ENCODE measurements at places on chromosomes 12 and 14.

GRCh38 chr14:53456931-53457330 lies 303.8 kb upstream of the DDHD1 start:
- DNase-seq: no peak

DNA sequence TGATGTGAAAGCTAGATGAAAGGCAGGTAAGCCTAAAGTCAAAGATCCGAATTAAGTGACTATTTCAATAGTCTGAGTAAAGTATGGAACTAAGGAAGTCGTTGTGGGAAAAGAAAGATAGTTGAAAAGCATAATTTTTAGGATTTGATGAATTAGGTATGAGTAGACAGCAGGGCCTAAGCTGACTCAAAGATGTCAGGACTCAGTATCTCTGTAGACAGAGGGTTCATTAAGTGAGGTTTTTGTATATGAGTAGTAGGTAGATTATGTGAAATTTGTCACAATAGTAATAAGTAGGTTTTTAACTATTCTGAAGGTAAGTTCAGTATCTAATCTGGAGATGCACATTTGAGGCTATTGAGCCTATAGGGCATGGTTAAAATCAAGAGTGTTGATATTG lies 196.4 kb downstream of the RASSF9 start:
- DNase-seq: no peak

GRCh38 chr12:95051241-95051640 lies 22.2 kb downstream of the NR2C1 start:
- no peak for DNase-seq

- DNase-seq: no peak
Measured at GRCh38 chr14:51680031-51680430, 28.3 kb downstream of the FRMD6 start.

GRCh38 chr14:72416892-72417291 lies 477.0 kb downstream of the DPF3 start:
- DNase-seq: no peak

DNA sequence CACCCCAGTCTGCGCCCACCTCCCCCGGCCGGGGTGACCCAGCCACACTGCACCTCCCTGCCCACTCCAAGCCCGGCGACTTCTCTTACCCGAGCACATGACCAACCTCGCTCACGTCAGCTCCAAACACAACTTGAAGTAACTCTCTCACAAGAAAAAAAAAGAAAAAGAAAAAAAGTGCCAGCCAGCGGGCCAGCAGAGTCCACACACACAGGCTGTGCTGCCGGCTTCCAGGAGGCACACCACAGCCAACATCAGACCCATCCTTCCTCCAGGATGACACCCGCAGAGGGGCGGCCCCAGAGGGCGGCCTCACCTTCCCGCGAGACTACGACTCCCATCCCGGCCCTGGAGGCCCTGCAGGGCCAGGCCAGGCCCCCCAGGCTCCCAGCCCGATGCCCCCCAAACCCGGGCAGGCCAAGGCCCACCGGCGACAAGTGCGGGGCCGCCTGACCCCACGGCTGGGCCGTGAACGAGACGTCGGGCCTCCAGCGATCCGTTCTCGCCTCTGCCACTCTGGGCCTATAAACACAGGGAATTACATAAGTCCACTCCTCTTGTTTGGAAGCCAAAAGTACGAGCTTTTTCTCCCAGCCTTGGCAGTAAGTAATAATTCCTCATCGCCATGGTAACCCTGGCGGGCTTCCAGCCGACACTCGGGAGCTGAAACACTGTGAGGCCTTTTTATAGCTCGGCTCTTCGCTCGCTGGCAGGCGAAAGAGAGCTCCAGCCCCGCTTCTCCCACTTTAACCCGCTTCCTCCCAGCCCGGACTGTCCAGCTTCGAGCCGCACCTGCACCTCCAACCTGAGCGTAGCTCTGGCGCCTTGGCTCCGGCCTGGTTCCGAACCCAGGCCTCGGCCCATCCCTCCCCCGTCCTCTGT lies 49.1 kb downstream of the NCOR2 start:
- DNase-seq: peak; percentile 99

- DNase-seq: no peak
Measured at GRCh38 chr12:68903511-68903910, 29.5 kb downstream of the CPM start.

GRCh38 chr14:32808644-32809043 lies 130.0 kb upstream of the NPAS3 start:
- peak; percentile 83 for DNase-seq

DNA sequence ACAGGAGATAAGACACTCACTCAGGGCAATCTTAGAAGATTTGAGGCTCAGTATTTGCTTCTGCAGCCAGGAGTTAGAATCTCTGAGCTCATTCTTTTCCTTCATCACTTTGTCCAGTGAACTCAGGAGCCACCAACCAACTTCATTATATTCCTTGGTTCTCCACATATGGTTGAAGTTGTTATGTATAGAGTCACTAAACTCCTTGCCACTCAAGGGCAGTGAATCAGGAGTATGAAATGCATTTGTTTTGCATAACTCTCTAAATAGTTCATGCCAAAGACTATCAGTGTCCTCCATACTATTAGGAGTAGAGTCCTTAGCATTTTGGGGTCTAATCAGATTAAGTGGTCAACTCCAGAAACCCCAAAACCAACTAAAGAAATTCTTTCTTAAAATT lies 150.6 kb downstream of the CCDC59 start:
- DNase-seq: no peak

GRCh38 chr14:35897616-35898111 lies 71.5 kb downstream of the BRMS1L start:
- DNase-seq: peak; percentile 81

GRCh38 chr14:91399868-91400640 lies 17.6 kb downstream of the CCDC88C start:
- no peak for DNase-seq

GRCh38 chr14:52550661-52551060 lies 1.6 kb downstream of the TXNDC16 start:
- DNase-seq: no peak

DNA sequence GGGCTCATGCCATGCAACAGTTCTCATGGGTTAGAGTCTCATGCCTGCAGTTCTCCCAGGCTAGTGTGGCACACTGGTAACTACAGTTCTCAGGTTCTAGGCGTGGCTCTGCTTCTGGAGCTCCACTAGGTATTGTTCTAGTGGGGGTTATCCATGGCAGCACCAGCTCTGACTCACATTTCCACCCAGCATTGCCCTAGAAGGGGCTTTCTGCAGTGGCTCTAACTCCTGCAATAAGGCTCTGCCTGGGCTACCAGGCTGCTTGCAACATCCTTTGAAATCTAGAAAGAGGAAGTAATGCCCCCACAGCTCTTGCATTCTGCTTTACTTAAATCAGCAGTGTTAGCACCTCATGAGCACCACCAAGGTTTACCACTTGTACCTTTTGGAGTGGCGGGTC lies 220.3 kb upstream of the ARID2 start:
- DNase-seq: no peak

DNA sequence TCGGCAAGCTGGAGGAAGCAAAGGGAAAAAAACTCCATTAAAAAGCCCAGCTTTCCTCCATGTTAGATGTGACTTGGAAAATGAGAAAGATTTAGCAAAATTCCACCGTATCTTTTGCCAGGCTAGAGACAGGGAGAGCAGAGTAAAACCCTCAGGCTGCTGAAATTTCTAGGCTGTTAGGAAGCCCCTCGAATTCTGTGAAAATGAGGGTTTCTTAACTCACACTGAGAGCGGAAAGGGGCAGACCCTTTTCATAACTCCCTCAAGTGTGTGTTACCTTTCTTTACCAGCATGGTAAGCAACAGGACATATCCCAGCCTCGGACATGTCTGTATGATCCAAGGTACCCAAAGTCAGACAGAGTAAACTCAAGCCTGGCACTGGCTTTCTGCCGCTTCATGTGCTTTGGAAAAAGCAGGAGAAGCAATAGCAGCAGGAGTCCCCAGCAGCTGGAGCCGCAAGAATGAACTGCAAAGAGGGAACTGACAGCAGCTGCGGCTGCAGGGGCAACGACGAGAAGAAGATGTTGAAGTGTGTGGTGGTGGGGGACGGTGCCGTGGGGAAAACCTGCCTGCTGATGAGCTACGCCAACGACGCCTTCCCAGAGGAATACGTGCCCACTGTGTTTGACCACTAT lies at the start of gene RHOJ:
Gene RHOJ (plus strand): TSS at position 37 of the 637 bp plus-strand sequence. CDS start 427 bp downstream, at position 464.
- DNase-seq: peak; percentile 21

- DNase-seq: no peak
Measured at GRCh38 chr14:104113631-104114420, 24.6 kb upstream of the KIF26A start.

- DNase-seq: no peak
Measured at GRCh38 chr14:106308839-106309389, 782.5 kb downstream of the TMEM121 start.

GRCh38 chr14:36507847-36508417 lies 12.1 kb downstream of the NKX2-1 start:
- DNase-seq: no peak

- no peak for DNase-seq
Measured at GRCh38 chr12:75208856-75209811, 505 bp downstream of the KCNC2 start.

GRCh38 chr14:32998433-32998832 lies 59.8 kb downstream of the NPAS3 start:
- peak; percentile 28 for DNase-seq

GRCh38 chr12:130338794-130339601 lies 1.3 kb downstream of the PIWIL1 start:
- DNase-seq: no peak

DNA sequence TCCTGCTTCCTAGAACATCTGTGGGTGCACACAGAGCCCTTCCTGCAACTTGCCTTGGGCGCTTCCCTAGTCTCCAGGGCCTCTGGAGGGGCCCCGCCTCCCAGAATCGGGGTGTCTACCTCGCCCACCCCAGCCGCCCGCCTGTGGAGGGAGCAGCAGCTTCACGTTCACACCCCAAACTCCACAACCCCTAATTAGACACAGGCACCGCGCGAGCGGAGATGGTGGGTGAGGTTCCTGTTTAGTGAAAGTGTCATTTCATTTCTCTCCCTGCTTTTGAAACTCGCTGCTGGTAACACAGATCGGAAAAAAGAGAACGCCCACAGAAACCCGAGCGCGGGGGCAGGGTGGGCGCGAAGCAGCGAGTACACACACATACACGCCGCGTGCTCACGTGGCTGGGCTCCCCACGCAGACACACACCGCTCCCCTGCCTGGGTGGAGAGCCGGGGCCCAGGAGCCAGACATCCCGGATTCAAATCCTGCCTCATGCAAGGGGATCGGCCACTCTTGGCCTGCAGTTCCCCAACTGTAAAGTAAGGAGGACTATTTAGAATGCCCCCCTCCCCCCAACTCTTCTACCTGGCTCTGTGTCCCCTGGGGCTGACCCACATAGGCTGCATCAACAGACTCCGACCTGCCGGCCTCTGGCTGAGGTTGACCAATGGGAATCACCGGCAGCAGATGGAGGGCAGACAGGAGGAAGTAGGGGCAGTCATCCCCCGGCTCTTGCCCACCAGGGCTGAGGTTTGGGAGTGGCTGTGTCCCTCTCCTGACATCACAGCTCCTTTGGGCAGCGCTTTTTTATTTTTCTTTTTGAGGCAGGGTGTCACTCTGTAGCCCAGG lies 79.2 kb upstream of the NCOR2 start:
- no peak for DNase-seq

DNA sequence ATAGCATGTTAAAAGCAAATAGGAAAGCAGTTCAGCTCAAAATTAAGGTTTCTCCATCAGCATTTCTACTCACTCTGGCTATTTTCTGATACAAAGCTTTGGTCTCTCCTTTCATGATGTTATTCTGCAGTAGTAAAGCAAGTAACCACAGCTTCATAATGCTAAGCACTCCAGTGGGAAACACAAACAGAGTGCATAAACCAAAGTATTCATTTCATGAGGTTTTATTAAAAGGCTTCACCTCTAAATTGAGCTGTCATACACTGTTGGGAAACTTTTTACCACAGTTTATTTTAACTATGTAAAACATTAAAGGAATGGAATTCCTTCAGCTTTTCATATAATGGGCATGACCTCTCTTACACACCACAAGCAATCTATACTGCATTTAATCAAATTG lies 157.9 kb upstream of the LMO3 start:
- no peak for DNase-seq

DNA sequence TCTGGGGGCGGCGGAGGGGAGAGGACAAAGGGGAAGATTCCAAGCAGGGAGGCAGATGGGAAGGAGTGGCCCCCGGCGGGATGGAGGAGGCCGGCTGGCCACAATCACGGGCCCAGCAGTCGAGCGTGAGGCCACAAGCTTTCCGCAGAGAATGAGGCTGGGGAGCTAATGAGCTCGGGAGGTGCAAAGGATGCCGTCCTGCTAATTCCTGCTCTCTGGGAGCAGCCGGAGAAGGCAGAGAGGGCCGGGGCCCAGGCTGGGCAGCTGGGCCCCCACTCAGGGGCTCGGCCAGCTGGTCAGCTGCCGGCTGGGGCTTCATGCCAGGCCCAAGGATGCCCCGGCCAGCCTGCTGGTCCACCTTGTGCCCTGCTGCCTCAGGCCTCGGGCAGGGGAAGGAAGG lies 98.1 kb upstream of the LHX5 start:
- DNase-seq: no peak

DNA sequence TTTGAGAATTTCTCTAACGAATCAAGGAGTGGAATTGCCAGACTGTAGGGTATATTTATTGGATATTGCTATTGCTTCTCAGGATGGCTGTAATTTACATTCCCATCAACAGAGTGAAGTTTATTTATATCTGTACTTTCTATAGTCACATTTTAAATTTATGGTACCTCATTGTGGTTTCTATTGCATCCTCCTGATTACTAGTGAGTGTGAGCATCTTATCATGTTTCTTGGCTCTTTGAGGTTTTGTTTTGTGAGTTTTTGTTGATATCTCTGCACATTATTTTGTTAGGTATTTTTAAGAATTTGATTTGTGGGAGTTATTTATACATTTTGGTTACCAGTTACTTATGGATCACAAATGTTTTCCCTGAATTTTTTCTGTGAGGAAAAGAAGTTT lies 13.9 kb downstream of the DNM1L start:
- no peak for DNase-seq

DNA sequence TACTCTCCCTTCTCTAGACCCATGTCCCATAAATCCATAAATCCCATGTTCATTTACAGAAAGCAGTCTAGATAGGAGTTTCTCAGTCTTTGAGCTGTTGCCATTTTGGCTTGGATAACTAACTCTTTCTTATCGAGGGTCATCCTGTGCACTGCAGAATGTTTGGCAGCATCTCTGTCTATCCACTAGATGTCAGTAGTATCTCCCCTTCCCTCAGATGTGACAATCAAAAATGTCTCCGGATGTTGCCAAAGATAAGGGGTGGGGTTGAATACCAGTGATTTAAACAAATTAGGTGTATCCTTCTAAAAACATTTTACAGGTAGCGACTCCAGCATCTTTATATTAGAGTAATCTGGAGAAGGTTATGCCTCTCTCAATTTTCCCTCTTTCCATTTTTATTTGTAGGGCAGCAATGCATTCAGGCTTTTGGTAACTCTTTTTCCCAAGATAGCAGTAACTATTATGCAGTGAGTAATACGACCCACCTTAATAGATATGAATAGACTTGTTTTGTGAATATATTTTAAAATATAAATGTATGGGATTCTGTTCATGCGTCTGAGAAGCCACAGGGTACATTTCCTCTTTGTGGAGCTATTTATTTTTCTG lies 100.7 kb downstream of the LRRK2 start:
- peak; percentile 11 for DNase-seq

All from midbrain (tissue), 1 donor.